ENCODE measurements at places on chromosomes 3 and 15. TPM values are rescaled to one million over a fixed set of nuclear protein-coding genes. Genes with fewer than 3 reads are reported as not detected.

CD276 gene
- 2.8 TPM for total RNA-seq

KIF15 gene
- 43.3 TPM for total RNA-seq

CCNB2 gene
- 75.7 TPM for total RNA-seq

COL6A6 gene
- total RNA-seq, result not detected

SLC38A3 gene
- not detected for total RNA-seq

ST8SIA2 gene
- not detected for total RNA-seq

All from T-helper 2 cell treated with Interferon-gamma antibody and Interleukin-4, amounts not matched to agents 100 ng/mL and 5 ng/mL, for 36 hours (primary cell).